ENCODE measurements at places on chromosomes 16 and 17. TPM values are rescaled to one million over a fixed set of nuclear protein-coding genes. Genes with fewer than 3 reads are reported as not detected.

The MYH8 gene
- not detected for total RNA-seq

The GPR139 gene
- not detected for total RNA-seq

The NTN3 gene
- not detected for total RNA-seq

The CMTM4 gene
- total RNA-seq: 48.0 TPM

The GGA2 gene
- total RNA-seq: 19.5 TPM

The OR1E1 gene
- total RNA-seq: not detected

The NACA2 gene
- total RNA-seq: not detected

The VMO1 gene
- total RNA-seq: 1.1 TPM

The STH gene
- not detected for total RNA-seq

Data from tracheal epithelial cell (primary cell).